Kasumi-1 (cell line): ENCODE measurements at places on chromosomes 5 and 9.
A peak's percentile ranks its signal among the peaks of the same experiment; 100 is the strongest.

DNA sequence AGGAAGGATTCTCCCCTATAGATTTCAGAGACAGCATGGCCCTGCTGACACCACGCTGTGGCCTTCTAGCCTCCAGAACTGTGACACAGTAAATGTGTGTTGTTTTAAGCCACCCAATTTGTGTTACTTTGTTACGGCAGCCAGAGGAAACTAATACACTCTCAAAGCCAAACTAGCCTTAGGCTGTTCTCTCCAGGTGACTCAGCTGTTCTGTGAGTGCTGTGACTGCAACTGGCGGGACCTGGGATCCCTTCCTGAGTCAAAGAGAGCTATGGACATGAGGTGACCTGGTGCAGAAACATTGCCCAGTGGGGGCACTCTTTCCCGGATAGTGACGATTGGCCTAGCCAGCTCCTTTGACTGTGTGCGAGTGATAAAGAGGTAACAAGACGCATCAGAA, 14.0 kb upstream of the MLANA start:
- no peak for DNase-seq

DNA sequence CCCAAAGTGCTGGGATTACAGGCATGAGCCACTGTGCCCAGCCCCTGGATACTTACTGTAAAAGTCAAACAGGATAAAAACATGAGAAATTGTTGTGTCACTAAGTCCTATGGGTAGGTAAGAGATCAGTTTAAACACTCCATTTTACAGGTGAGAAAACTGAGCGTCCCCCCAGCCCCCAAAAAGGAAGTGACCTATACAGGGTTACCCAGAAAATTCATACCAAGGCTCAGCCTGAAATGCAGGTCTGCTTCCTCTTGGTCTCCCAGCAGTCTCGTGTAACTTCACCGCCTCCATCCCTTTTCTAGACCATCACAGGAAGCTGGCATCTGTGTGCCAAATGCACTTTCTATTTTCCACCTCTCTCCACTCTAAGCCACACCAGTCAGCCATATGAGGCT, 57.2 kb downstream of the TMOD1 start:
- no peak for DNase-seq

- no peak for DNase-seq
These were observed 93.5 kb upstream of the NR3C1 start for GRCh38 chr5:143496943-143497342.

DNA sequence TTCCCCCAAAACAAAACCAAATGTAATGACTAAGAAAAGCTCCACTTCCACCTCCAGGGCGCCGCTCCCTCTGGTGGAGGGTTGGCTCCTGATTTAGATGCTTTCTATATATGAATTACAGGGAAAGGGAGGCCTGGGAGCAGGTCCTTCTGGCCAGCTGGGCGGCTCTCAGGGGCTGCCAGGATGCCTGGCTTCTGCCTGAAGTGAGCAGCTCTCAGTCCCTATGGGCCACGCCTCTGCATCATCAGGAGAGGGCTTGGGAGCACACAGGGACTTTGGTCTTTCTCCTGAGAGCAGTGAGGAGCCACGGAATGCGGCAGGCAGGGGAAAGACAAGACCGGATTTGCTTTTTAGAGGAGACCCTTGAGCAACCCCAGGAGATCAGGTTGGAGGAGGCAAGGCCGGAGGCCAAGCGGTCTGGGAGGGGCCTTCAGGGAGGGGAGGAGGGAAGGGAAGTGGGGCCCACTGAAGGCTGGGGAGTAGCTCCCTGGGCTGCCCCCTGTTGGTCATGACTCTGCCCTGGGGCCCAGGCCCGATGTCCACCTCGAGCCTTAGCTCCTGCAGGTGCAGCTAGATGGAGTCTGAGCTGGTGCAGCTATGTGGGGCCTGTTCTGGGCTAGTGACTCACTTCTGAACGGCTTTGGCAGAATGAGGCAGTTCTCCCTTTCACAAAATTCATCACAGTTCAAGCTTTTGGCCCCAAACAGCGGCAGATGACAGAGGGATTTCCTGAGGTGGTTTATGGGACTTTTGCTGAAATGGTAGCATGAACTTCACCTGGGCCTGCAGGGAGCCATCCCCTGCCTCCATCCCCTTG, 11.3 kb upstream of the GRHPR start:
- peak; percentile 9 for DNase-seq

- DNase-seq = peak; percentile 53
These were observed 16.1 kb upstream of the CRB2 start for GRCh38 chr9:123339666-123340510.

DNA sequence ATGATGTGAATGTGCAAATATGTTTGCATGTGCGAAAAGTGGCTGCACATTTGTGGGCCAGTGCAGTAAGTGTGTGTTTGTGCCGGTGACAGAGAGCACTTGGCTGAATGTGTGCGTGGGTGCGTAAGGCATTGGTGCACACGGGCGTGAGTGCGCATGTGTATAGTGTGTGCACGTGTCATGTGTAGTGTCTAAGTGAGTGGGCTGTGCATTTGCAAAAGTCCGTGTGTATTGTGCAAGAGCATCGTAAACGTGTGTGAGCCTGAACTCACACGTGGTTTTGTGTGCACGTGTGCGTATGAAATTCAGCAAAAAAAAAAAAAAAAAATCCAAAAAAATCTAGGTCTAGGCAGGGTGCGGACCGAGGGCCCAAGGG, 6.5 kb upstream of the EBF1 start:
- DNase-seq = no peak

DNA sequence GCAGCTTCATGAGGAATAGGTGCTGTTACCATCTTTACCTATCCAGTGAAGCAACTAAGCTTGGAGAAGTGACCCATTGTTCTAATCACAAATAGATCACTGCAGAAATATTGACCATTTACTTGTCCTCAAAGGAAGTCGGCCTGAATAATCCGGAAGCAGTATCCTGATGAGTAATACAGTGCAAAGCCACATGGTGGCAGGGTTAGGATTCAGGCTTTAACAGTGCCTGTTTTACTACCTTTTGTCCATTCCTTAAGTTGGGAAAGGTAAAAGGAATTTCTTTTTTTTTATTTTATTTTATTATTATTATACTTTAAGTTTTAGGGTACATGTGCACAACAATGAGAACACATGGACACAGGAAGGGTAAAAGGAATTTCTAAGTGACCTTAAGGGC, 336.3 kb downstream of the KDM4C start:
- DNase-seq = no peak

DNA sequence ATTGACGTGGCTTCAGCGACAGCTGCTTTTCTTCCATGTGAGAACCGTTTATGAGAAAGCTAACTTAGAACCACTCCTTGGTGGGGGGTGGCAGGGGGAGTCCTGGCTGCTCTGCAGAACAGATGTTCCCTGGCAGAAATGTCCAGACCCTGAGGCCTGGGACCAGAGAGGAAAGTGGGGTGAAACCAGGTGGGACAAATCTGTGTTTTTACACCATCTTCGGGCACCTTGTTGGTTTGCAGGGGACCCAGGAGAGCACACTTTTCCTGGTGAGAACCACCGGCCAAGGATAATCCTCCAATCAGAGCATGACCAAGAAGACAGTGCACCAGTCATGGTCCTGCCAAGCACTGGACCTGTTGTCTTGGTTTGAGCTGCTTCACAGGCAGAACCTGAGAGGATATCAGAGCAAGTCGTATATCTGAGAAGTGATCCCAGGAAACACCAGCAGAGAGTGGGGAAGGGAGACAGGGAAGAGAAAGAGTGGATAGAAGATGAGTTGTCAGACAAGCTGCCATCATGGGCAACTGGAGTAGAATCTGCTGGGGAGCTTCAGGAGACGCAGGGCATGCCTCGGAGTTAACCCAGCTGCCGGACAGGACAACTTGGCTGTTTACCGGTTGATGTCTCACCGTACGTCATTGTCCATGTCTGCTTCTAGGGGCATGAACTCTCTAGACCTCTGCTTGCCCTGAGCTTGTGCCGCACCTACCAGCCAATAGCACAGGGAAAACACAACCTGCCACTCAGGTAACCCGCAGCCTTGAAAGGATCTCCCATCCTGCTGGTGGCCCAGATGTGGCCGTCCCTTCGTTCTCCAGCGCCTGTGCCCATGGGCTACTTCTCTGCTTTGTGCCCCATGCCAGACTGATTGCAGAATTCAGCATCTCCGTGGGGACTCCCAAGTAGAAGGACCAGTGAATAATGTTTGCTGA, 178.4 kb upstream of the MVB12B start:
- no peak for DNase-seq

GRCh38 chr5:142152384-142152732, 43.8 kb downstream of the NDFIP1 start:
- DNase-seq = peak; percentile 44

GRCh38 chr5:181008136-181008535, 19.5 kb downstream of the BTNL3 start:
- no peak for DNase-seq

- DNase-seq = peak; percentile 49
These were observed 434 bp downstream of the GLRX start for GRCh38 chr5:95822043-95822541.

DNA sequence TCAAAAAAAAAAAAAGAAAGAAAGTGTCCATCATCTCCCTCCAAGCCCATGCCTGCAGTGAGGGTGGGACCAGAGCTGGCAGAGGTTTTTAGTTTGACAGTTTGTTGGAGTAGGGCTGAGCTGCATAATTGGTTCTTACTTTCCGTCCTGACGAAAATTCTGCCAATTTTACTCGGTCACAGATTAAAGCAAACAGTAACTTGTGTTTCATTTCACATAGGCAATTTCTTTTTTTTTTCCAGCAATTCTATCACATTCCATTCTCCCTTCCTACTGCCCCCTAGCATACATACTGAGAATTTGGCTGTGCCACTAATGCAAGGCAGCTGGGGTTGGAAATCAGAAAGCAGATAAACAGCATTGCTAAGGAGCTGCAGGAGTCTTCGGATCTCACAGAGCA, 132.4 kb downstream of the FRMD3 start:
- DNase-seq = no peak

DNA sequence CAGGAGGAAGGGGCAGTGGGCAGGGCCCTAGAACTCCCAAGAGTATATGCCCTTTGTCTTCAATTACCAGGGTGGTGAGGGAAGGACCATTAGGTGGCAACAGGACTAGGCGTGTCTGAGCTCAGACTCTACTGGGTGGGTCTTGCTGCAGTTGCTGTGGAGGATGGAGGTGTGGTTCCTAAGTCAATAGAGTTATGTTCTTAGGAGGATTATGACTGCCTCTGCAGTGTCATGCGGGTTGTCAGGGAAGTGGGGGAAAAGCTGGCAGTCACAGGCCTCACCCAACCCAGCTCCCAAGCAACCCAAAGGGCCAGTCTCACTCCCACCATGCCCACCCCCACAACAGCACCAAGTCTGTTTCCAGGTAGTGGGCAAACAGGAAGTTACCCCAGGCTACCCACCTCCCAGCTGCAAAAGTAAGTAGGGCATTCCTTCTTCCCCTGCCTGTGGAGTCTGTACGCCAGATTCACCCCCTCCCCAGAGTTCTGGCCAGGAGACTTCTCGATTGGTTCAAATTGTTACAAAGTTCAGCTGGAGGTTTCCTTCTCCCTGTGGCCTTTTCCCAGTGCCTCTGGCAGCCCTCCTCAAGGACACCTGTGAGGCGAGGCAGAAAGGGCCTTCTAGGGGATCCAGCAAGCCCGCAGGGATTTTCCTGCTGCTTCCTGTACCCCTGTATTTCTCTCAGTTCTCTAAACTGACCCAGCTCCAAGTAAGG, 145.3 kb downstream of the HINT1 start:
- no peak for DNase-seq

DNA sequence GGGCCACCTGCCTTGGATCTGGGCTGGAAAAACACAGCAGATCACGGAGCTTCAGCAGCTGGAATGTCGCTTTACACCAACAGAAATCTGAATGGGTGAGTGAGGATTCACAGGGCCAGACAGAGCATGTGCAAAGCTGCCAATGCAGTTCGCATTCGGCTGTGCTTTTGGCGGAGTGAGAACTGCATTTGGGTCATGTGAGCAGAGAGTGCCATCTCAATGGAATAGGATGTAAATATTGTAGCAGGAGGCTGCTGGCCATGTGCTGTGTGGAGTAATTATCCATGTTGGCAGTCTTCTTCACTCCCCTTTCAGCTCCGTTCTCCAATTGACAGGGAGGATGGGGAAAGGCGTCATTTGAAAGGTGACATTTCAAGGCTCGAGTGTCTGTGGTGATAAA, at the start of gene ANKRD55:
TSS of gene ANKRD55 (minus strand) at position 101 of the 400 bp plus-strand sequence. CDS start 417 bp downstream, outside the sequence.
- no peak for DNase-seq

GRCh38 chr5:90166816-90167215, 242.7 kb downstream of the CETN3 start:
- DNase-seq = no peak

- peak; percentile 15 for DNase-seq
These were observed 7.8 kb downstream of the LCP2 start for GRCh38 chr5:170289764-170290163.

GRCh38 chr5:909994-910768, 17.5 kb downstream of the TRIP13 start:
- DNase-seq = no peak

DNA sequence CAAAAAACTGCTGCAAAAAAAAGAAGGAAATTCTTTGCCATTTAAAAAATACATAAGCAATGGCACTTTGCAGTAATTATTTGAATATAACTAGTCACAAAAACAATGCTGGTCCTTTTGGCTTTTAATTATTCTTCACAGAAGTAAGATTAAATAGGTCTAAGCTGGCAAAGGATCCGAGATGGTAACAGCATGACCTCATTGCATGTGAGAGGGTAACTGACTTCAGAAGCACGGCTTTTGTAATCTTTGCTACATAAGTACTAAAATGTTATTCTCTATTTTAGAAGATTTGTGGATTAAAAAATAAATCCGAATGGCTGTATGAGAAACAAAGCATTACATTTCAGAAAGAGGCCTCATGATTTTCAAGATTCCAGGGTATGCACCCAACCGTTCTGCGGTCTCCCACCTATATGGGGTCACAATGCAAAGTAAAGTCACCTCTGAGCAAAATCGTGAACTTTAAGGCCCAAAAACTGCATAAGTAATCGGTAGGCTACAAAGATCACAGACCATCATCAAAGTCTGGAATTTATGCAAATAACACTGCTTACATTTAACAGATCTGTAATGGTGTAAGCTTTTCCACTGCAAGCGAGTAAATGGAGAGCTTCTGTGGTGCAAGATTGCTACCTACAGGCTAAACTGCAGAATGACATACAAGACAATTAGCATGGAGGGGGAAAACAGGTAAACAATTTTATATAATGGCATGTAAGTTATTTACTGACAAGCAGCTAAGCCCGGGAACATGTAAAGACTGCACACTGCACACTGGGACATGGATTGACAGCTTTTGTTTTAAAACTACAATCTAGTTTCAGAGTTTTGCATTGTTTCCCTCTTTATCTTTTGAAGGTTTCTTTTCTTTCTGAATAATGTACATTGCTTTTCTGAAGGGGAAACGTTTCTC, 231.6 kb downstream of the SLF1 start:
- peak; percentile 72 for DNase-seq

DNA sequence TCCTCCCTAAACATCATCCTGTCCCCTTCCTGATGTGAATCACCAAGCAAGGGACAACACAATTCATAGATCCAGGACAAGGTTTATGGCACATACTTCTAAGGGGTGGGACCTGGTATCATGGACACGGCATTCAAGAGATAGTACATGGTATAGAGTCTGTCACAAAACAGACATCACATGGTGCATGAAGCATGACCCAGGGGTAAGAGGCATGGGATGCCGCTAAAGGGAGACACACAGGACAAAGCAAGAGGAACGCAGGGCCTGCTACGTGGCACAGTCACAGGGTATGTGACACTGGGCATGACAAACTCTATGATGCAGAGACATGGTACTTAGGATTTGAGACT, 20.7 kb downstream of the GSN start:
- DNase-seq = no peak

- DNase-seq = no peak
These were observed 88.2 kb upstream of the MVB12B start for GRCh38 chr9:126238415-126238814.

- DNase-seq = peak; percentile 43
These were observed at the start of gene PHYKPL for GRCh38 chr5:178232124-178232919. PHYKPL (minus strand) TSS chr5:178232802; CDS start chr5:178232550, 252 bp downstream.

- DNase-seq = no peak
These were observed 10.1 kb downstream of the EDIL3 start for GRCh38 chr5:84374568-84374967.
